ENCODE measurements at places on chromosomes 4 and X.

- DNase-seq = peak; percentile 63
These were observed 29.5 kb downstream of the MSL3 start for GRCh38 chrX:11787564-11787963.

- DNase-seq = no peak
These were observed 495.3 kb downstream of the SPRY1 start for GRCh38 chr4:123891881-123892280.

DNA sequence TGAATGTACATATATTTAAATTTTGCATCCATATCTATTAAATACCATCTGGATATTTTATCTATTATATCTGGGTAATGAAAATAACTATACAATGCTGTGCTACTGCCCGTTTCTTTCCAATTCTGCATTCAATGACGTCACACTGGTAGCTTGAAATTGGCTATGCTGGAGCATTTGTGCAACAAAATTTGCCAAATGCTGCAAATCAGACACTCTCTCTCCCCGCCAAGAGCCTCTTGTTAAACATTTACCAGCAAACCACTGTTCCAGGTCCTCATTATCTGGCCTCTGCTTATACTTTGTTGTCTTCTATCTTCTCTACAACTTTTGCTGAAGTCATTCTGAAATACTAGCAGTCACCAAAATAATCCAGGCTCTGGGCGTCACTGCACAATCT, 938.4 kb upstream of the FTHL17 start:
- no peak for DNase-seq

DNA sequence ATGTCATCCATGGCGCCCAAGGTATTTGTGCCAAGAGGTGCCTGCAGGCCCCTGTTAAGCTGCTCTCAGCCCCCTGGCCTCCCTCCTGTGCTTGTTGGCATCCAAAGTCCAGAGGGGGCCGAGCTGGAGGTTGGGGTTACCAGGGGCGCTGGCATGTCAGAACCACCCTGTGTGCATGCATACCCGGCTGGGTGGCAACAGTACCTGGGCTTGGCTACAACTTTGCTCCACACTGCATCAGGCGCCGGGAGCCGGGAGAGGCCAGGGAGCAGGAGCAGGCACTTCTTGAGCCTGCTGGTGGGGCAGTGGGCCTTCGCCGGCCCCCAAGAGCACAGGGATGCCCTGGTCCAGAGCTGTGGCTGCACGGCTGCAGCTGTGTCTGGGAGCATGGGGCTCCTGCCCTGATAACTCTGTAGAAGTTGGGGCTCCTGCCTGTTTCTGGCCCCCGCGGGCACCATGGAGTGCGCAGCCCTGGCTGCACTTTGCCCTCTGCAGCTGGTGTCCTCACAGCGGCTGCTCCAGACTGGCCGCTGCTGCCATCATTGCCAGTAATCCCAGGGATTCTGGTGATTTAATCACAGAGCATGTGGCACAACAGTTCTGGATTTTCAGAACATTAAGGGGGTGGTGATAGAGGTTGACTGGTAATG, 130.3 kb downstream of the ARHGAP10 start:
- no peak for DNase-seq

GRCh38 chrX:110322603-110323002, 4.7 kb upstream of the AMMECR1 start:
- DNase-seq = no peak

DNA sequence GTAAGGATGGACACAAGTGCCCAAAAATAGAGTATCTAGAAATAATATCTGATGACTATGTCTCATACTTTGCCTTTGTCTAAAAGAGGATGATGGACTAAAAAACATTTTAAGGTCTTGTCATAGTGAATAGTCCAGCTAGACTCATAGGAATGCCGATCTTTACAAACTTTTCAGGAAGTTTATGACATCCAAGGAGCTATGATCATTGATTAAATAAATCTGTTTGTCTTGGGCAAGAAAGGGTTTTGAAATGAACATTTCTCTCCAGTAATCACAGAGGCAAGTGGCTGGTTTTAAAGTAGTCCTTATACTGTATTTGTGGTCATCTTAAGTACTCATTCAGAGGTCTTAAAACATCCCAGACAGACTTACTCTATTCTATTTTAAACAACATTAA, 109.8 kb downstream of the MAPK10 start:
- DNase-seq = no peak

GRCh38 chr4:131052646-131053045, 1956.7 kb downstream of the C4orf33 start:
- no peak for DNase-seq

DNA sequence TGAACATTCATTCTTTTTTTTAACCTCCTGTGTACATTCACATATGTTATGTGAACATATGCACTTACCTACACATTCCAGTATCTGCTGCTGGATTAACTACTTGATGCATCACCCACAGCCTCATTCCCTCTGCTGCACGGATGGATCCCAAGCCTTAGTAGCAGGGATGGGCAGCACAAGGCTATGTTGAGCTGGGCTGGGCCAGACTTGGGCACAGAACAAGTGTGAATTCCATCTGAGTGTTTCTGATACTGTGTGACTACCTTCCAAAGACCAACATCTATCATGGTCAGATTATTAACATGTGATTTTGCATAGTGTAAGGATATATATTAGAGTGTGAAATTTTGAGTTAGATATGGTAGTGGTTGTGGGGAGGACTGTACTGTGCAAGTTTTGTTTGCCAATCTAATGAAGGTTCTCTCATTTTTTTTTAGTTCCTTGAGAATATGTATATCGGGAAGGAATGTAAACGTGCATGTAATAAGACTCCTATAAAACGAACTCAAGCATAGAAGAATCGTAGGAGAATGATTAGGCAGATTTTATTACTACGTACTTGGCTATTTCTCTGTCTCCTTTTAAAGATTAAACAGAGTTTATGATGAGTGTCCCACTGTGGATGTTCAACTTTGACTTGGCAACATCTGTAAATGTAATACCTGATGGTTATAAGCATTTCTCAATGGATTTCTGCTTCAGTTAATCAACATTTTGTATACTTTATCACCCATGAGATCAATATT, 23.4 kb upstream of the STBD1 start:
- no peak for DNase-seq

GRCh38 chr4:19227701-19228100, 1024.0 kb upstream of the SLIT2 start:
- no peak for DNase-seq

DNA sequence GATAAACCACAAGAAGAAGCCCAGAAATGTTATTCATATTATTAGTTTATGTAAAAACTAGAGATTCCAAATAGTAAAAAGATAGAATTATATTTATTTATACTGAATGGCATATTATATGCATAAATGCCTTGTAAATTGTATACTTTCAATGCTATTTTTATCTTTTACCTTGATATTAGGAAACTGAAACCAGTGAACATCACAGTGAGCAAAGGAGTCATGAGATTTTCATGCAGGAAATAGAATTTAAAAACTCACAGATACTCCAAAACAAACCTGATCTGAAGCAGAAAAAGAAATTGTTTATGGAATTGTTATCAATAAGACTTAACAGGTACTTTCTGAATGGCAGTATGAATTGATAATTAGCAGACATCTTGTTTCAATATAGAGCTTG, 207.3 kb upstream of the CENPE start:
- no peak for DNase-seq

- no peak for DNase-seq
These were observed 175.5 kb upstream of the CASK start for GRCh38 chrX:42098900-42099299.

GRCh38 chrX:120207009-120207605, 43.5 kb upstream of the ZBTB33 start:
- DNase-seq = no peak

GRCh38 chrX:24846550-24847150, 152.9 kb downstream of the POLA1 start:
- DNase-seq = peak; percentile 4

DNA sequence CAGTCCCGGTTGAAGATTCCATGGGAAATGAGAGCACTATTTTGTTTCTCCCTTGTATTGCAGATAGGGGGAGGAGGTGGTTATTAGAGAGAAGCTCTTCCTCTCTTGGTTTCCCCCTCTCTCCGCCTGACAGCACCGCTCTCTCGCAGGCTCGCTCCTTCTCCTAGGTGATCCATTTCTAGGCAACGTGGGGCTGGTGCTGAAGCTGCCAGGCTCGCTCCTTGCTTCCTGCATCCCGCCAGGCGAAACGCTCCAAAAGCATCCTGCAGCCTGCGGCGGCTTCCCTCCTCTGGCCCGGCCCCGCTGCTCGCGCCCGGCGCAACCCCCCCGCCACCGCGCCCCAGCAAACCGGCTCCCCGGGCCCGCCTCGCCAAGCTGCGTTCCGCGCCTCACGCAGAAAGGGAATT, at the start of gene GRID2:
Gene GRID2, plus strand, starts transcription at position 346 of the 407 bp plus-strand sequence.
- DNase-seq = no peak

GRCh38 chr4:8772499-8773123, 99.0 kb downstream of the HMX1 start:
- no peak for DNase-seq

- DNase-seq = no peak
These were observed 88.4 kb downstream of the PDE5A start for GRCh38 chr4:119540249-119540648.

DNA sequence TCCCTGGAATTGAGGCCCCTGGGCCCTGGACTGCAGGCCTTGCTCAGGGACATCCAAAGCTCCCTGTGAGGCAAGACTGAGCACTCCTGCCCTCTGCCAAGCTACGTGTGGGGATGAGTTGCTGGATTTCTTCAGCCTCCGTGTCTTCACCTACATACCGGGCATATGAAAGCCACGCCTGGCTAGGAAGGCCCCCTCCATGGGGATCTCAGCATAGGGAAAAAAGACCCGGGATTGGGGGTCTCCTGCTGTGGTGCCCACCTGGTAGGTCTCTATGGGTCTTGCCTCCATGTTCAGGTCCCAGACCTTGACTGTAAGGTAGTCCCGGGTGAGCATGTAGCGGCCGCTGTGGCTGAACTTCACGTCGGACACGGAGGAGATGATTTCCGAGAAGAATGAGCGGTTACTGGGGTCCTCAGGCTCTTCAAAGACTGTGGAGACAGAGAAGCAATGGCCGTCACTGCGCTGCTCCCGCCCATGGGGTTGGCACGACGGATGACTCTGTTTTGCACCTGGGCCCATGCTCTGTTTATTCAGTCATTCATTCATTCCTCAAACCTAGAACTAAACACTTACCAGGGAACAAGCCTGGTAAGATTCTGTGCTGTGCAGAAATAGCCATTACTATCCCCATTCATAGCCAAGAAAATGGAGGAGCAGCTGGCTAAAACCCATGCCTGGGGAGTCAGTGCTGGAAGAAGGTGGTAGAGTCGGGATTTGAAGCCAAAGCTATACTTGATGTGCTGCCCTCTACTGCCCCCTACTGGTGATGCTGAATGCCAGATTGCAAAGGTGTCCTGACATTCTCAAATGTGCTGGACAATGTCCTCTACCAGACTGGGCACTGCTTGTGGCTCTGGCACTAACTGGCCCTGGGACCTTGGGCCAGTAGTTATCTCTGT, 63.9 kb downstream of the WFS1 start:
- DNase-seq = peak; percentile 38

GRCh38 chr4:6777636-6778281, 4.8 kb upstream of the KIAA0232 start:
- no peak for DNase-seq

DNA sequence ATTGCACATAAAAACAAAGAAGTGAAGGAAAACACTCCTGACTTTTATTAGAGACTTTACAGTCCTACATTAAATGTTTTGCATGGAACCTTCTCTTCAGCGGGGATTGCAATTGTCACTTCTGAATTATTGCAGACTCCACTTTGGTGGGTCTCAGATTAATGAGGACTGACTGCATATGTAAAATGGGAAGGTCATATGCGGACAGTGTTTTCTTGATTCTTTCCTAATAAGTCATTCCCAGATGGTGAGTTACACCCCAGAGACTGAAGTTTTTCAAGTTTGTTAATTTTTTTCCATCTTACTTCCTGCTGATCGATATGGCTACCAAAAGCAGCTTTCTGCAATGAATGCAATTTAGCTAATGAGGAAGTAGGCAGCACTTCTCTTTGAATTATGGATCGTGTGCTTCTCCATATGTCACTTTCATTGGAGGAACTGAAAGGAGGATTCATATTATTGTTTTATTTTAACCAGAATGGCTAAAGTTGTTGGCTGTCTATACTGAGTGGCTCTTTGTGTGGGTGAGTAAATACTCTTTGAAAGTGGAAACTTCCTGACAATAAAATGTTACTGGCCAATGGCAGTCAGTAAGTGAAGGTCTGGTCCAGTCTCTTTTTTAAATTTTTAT, 119.3 kb upstream of the CLNK start:
- no peak for DNase-seq

DNA sequence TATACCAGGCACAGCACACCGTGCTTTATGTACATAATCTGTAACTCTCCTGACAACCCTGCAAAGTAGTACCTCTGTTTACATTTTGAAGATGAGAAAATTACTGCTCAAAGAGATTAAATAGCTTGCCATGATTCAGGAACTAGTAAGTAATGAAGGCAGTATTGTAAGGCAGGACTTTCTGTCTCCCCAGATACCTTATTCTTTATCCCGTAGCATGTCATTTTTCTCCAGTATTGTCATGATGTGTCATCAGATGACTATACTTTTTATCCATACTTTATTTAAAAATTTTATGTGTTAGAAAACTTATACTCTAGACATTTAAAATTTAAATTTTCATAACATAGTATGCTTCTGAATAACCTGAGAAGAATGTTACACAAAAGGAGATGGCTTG, 188.3 kb upstream of the NUDT6 start:
- DNase-seq = no peak

GRCh38 chrX:22395372-22395771, 122.7 kb downstream of the CBLL2 start:
- no peak for DNase-seq

DNA sequence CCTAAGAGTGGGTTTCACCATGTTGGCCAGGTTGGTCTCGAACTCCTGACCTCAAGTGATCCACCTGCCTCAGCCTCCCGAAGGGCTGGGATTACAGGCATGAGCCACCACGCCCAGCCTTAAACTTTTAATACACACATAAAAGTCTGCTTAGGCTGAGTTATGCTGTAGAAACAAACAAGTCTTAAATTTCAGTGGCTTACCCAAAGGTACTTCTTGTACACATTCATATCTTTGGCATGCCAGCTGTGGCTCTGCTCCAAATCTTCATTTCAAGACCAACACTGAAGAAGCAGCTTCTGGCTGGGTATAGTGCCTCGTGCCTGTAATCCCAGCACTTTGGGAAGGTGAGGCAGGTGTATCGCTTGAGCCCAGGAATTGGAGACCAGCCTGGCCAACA, 80.3 kb downstream of the PPEF2 start:
- DNase-seq = no peak

- no peak for DNase-seq
These were observed 73.6 kb downstream of the CEP44 start for GRCh38 chr4:174357321-174357720.

DNA sequence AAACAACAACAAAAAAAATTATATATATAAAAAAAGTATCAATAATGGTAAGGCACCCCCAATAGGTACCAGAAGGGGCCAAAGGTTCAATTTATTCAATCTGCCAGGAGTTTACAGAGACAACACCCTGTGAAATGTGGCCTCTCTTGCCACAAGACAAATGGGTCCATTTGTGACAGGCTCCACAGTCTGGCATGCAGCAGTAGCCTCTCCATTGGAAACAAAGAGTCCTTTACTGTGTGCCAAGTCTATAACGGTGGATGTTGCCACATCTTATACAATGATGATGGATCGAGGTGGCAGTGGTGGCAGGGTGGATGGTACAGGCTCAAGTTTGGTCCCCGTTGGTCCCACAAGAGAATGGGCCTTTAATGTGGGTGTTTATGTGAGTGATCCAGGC, 70.1 kb upstream of the SH3RF1 start:
- DNase-seq = no peak

- peak; percentile 28 for DNase-seq
These were observed 350.9 kb downstream of the RPA4 start for GRCh38 chrX:97234471-97235081.

All from erythroblast (primary cell).